ENCODE measurements at places on chromosomes 1 and 21.

DNA sequence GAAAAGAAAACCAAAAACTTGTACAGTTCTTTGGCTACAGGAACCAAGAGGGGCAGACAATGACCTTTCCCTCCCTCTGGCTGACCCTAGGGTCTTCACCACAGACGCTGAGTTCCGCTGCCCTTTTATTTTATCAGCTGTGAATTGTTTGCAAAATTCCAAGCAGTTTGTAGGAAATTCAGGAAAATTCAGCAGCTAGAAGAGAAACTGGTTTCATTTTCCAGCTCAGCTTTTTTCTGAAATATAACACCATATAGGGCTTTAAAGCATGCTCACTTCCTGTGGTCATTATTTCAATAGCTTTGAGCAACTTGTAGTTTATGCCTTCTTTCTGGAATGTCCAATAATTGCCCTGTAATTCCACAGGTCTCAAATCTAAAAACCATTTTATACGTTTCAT, 5.5 kb upstream of the PIK3R3 start:
- no peak for DNase-seq

DNA sequence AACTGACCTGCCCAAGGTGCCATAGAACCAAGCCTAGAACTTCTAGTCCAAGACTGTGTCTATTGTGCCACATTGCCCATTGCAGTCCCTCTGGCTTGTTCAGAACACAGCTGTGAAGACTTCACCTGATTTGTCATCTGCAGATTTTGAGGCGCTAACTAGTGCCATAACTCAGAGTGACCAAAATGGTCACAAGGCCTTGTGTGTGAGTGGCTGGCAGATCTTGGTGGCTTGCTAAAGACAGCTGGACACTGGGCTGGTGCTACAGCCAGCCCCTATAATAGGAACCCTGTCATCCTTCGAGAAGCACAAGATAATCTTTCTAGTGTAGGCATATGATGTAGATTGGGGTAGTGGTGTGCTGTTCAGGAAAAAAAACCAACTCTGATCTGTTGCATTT, 63.7 kb upstream of the IFNLR1 start:
- no peak for DNase-seq

- no peak for DNase-seq
These were observed 190.5 kb downstream of the ZP4 start for GRCh38 chr1:237700181-237700580.

- DNase-seq = no peak
These were observed 32.0 kb downstream of the WDR26 start for GRCh38 chr1:224402472-224403036.

DNA sequence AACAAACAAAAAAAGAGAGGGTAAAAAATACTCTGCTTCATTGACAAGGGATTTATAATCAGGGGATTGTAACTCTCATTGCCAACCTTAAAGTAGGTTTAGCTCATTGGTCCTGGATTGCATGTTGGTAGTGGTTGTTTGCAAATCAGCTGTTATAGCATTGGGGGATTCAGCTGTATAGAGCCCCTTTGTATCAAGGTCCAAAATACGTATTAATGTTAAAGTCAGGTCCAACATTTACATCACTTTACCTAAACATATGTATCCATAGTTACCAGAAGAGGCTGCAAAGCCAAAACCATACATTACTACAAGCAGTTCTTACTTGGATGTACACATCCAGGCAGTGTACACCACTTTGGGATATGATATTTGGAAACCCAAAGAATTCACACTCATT, 29.4 kb downstream of the RPS27 start:
- no peak for DNase-seq

Measured in stimulated activated CD8-positive, alpha-beta memory T cell treated with anti-CD3 and anti-CD28 coated beads, Interleukin-15, amount 100 ng/mL, for 4 hours (primary cell).